ENCODE measurements at places on chromosomes 7 and 10. TPM values are rescaled to one million over a fixed set of nuclear protein-coding genes. Genes with fewer than 3 reads are reported as not detected.

DNA sequence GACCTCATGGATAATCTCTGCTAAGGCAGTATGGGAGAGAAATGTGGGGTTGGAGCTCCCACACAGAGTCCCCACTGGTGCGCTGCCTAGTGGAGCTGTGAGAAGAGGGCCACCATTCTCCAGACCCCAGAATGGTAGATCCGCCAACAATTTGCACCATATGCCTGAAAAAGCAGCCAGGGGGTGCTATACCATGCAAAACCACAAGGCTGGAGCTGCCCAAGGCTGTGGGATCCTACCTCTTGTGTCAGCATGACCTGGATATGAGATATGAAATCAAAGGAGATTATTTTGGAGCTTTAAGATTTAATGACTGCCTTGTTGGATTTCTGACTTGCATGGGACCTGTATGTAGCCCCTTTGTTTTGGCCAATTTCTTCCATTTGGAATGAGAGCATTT is 27.0 kb upstream of the SAMD9L start:
- peaks cover 3% of the 10 kb centered on the region for H3K27me3 ChIP-seq
- no peak overlapping the region for H3K27ac ChIP-seq
- no peak overlapping the region for H3K4me3 ChIP-seq
- no peaks in the 10 kb centered on the region for H3K4me1 ChIP-seq
- H3K36me3 ChIP-seq: peaks cover 6% of the 10 kb centered on the region

DNA sequence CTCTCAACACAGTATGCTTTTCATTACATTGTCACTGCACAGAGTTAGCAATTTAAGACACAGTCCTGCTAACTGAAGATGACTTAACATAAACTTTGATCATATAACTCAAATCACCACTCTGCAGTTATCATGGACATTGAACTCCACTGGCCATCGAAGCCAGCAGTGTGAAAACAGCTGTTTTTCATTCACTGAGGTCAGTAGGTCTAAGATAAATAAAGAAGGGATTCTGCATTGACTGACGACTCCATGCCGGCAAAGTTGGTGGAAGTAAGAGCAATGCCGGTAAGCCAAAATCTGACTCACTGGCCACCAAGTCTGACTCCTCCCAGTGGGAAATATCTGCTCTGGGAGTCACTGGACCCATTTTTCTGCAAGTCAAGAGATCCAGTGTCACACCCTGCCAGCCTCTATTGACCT is 449.9 kb upstream of the ANKRD30A start:
- no peaks in the 10 kb centered on the region for H3K27me3 ChIP-seq
- no peak overlapping the region for H3K27ac ChIP-seq
- no peak overlapping the region for H3K4me3 ChIP-seq
- no peaks in the 10 kb centered on the region for H3K36me3 ChIP-seq

DNA sequence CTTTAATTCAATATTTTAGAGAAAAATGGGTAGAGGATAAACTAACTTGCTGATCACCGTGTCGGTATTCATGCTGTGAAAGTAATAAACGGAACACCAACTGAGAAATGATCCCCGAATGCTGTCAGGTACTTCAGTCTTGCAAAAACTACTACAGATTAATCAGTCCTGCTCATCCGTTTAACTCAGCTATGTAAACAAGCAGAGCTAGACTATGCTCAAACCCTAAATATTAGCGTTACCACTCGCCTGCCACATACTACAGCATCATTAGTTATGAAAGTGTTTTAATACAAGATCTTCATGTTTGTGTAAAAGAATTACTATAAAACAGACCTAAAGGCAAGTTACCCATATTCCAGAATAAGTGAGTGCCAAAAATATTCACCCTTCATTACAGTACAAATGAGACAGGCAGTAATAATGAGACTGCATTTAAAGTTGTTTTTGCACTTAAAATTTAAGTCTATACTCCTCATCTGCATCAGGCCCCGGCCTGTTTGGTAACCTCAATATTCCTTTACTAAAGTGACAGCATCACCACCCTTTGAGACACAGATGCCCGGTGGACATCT is 952 bp downstream of the DNMBP start:
- H3K27me3 ChIP-seq: peaks cover 21% of the 10 kb centered on the region
- H3K27ac ChIP-seq: no peak overlapping the region
- H3K4me1 ChIP-seq: peaks cover 40% of the 10 kb centered on the region
- no peaks in the 10 kb centered on the region for H3K36me3 ChIP-seq
- H3K4me3 ChIP-seq: peak overlapping the region; percentile 82

GRCh38 chr7:142438923-142439515 is 181.2 kb upstream of the PRSS58 start:
- H3K4me3 ChIP-seq: no peak overlapping the region
- no peak overlapping the region for H3K27ac ChIP-seq
- no peaks in the 10 kb centered on the region for H3K36me3 ChIP-seq
- no peak for DNase-seq
- no peaks in the 10 kb centered on the region for H3K27me3 ChIP-seq

The PIP gene
- not detected for total RNA-seq

The VIPR2 gene
- 7.8 TPM for total RNA-seq

DNA sequence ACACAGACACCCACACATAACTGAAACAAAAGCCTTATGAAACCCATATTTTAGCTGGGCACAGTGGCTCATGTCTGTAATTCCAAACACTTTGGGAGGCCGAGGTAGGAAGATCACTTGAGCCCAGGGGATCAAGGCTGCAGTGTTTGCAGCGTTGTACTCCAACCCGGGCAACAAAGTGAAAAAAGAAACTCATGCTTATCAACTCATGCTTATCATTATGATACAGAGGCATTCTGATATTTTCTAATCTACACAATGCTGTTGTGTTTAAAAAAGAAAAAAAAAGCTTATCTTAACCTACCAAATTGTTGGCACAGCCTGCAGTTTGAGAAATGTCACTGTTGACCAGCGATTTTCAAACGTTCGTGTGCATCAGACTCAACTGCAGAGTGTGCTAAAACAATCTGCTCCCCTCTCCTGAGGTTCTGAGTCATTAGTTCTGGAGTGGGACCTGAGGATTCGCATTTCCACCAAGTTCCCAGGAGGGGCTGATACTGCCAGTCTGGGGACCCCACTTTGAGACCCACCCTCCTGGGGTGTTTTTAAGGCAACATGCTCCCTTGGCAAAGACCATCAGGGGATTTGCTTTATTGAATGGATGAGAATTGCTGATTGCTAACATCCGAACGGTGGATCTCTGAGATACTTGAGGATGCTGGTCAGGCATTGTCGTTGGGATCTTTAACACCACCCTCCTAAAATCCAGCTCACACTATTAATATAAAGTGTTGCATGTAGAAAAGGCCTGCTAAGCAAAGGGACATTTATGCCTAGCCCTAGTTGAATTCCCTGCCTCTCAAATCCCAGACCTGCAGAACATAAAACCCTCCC is 16.2 kb downstream of the CHST3 start:
- H3K36me3 ChIP-seq: no peaks in the 10 kb centered on the region
- peaks cover 27% of the 10 kb centered on the region for H3K4me1 ChIP-seq
- no peak for DNase-seq

The HMX2 gene
- 1.4 TPM for total RNA-seq

- H3K36me3 ChIP-seq: no peaks in the 10 kb centered on the region
- H3K4me3 ChIP-seq: peak overlapping the region; percentile 77
- H3K27ac ChIP-seq: peak overlapping the region; percentile 89
- no peaks in the 10 kb centered on the region for H3K27me3 ChIP-seq
- DNase-seq: no peak
Observed at GRCh38 chr7:1532456-1533254, 2.2 kb downstream of the MAFK start.

The SPDYE11 gene
- not detected for total RNA-seq

GRCh38 chr7:40299097-40299496 is 164.3 kb downstream of the SUGCT start:
- peaks cover 29% of the 10 kb centered on the region for H3K4me1 ChIP-seq
- no peaks in the 10 kb centered on the region for H3K36me3 ChIP-seq
- no peak overlapping the region for H3K27ac ChIP-seq

DNA sequence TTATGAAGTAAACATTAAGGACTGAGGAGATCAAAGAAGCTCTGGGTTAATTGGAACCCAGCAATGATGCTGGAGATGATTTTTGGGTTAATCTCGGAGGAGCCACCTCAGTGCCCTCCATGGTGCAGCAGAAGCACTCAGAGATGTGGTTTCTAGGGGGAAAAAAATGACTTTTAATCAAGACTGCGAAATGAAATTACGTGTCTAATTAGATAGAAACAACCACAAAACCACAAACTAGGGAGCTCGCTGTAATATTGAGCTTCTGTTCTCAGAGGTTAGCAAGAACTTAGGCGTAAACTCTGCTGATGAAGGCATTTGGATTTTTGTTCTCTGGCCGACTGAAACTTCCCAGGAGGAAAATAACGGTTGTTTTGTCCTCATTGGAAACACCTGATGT is 319.0 kb downstream of the GRID1 start:
- no peaks in the 10 kb centered on the region for H3K27me3 ChIP-seq
- no peak for DNase-seq
- H3K27ac ChIP-seq: no peak overlapping the region
- H3K4me1 ChIP-seq: no peaks in the 10 kb centered on the region
- no peaks in the 10 kb centered on the region for H3K36me3 ChIP-seq
- no peak overlapping the region for H3K4me3 ChIP-seq

Measured in WTC11 (cell line).